ENCODE measurements at places on chromosomes 16 and 17.

- no peak for DNase-seq
Observed at GRCh38 chr17:10135539-10136257, 62.7 kb downstream of the GAS7 start.

GRCh38 chr17:41975099-41976083, 8.8 kb downstream of the CNP start:
- DNase-seq: no peak

GRCh38 chr17:78709751-78710181, 72.3 kb downstream of the CYTH1 start:
- DNase-seq: no peak

- peak; percentile 65 for DNase-seq
Observed at GRCh38 chr16:2838928-2839327, 8.8 kb downstream of the ZG16B start.

GRCh38 chr16:14186007-14186794, 115.1 kb downstream of the MRTFB start:
- DNase-seq: no peak

DNA sequence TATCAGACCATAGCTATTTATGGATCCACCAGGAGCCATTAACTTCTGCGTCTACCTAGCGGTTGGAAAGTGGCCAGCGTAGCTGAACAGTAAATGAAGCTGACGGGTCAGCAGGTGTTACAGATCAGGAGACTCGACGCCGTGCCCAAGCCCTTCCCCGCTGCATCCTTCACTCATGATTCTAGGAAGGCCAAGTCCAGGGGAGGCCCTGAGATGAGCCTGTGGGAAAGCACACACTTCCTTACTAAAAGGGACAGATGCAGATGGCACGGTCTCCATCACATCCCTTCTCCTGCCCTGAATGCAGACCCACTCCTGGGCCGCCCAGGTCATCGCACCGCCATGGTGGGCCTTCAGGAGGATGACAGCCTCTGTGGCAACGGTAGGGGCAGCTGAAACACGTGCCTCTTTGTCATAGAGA, 67.7 kb upstream of the DNAH17 start:
- DNase-seq: no peak

GRCh38 chr16:11593581-11593980, 6.9 kb upstream of the LITAF start:
- no peak for DNase-seq

DNA sequence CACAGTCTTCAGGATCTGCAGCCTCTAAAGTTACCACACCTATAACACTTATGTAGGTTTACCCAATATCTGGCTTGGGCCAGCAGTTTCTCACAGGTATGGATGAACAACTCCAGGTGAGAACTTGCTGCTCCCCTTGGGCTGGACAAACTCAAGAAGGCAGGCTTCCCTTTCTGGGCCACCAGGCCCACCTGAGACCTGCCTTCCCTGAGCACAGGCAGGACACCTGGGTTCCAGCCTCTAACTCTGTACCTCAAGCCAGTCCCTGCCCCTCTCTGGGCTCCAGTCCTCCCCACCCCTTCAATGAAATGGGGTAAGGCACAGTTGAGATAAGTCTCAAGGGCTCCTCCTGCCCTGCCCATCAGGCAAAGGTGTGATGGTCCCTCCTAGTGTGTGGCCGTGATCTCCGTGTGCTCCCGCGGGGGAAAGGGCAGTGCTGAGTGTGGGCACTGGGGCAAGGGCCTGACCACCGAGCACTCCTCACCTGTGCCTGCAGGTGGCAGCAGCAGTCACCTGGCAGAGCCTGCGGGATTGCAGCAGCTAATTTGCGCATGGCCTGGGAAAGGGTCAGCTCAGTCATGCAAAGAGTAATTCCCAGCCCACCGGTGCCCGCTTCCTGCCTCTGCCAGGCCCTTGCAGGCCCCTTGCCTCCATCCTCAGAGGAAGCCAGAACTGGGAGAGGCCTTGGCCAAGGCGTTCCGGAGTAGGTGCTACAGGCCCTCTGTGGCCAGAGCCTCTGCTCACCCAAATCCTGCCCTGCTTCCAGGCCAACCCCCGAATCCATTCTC, 28.2 kb upstream of the ADGRG1 start:
- no peak for DNase-seq

DNA sequence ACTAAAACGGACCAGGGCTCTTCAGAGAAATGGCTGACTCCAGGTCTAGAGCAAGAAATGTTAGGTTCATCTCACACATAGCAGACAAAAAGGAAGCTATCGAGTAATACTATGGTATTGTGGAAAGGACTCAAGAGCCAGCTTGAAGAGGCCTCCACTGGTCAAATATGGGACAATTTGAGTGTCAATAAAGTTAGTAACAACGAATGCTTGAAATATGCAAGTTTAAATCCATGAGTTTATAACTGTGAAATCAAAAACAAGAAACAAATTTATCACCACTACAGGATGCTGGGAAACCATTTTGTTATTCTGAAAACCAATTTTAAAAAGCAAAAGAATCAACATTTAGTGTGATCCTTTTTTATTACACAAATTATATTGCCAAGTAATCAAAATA, 50.4 kb upstream of the ANKFY1 start:
- no peak for DNase-seq

DNA sequence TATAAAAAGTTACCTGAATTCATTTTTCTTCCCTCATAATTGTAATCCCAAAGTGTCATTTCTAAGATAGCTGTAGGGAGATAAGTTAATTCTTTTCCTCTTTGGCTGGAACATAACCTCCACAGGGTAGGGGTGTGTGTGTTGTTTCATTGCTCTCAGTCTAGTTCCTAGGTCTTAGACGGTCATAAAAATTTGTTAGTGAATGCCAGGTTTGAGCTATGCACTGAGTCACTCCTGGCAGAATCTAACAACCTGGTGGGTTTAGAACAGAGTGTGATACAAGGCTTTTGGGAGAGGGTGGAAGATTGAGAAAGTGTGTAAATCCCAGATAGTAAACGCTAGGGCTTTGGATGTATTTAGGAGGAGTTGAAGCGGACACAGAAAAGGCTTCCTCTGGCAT, 894 bp upstream of the PHKG2 start:
- DNase-seq: no peak

DNA sequence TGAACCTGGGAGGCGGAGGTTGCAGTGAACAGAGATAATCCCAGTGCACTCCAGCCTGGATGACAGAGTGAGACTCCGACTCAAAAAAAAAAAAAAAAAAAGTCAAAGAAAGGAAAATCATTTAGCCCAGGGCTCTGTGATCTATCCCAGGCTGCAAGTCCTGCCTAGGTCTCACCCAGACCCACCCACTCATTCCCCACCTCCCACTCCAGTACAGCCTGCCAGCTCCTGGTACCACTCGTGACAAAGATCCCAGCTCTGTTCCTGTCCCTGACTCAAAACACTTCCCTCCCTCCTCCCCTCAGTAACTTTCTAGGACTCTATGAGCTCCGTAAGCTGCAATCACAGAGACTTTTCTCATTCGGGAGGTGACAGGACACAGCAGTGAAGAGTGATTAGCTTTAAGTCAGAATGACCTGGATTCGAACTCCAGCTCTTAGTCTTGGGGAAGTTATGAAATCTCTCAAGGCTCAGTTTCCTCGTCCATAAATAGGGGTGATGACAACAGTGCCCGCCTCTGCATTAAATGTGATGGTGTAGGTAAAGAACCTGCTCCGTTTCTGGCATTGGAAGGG, 28.0 kb upstream of the MRPS23 start:
- DNase-seq: no peak

DNA sequence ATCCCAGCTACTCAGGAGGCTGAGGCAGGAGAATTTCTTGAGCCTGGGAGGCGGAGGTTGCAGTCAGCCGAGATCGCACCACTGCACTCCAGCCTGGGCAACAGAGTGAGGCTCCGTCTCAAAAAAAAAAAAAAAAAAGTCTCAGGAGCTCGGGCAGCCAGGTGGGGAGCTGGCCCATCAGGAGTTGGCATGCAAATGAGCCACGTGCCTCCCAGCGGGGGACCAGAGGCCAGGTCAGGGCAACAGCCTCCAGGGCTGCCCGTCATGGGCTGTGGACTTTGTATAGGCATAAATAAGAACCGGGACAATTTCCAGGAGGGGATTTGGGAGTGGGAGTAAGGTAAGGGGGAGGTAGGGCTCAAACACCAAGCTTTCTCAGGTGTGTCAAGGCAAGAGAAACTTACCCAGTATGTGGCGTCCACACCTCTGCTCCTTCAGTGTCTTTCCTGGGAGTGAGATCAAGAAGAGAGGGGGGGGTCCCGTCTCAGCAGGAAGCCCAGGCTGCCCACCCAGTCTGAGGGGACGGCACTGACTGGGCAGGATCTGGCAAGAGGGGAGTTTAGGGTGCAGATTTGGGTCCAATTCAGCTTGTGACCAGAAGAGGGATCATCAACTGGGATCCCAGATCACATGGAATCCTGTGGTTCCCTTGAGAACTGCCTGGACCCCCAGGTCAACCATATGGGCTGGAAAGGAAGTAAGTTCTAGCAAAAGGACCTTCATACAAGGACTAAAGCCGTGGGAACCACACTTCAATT, 22.3 kb upstream of the G6PC1 start:
- no peak for DNase-seq

DNA sequence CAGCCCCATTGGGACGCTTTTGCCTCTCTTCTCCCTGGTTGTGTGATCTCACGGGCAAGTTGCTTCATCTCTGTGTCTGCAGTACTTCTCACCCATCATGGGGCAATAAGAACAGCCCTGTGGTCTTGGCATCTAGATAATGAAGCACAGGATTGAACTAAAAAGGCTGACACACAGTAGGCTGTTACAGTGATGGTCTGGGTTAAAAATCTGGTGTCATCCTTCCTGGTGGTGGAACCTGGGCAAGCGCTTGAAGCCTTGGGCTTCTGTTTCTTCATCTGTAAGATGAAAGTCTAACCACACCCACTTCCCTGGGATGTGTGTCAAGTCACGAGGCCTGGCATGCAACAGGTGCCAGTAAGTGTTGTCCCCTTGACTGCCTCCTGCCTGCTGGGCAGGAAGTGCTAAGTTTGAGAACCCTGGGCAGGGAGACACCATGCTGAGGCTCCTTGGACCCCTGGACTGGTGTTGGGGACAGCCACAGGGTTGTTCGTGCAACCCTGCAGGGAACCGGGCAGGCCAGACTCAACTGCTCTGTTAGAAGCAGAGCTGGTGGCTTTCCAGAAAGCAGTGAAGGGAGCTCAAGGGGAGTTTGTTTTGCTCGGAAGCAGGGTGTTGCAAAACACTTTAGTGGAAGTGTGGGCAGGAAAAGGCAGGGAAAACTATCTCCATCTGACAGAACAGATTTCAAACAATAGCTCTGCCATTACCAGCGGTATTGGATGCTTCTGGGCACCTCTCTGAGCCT, 5.9 kb upstream of the MAP2K3 start:
- DNase-seq: no peak

DNA sequence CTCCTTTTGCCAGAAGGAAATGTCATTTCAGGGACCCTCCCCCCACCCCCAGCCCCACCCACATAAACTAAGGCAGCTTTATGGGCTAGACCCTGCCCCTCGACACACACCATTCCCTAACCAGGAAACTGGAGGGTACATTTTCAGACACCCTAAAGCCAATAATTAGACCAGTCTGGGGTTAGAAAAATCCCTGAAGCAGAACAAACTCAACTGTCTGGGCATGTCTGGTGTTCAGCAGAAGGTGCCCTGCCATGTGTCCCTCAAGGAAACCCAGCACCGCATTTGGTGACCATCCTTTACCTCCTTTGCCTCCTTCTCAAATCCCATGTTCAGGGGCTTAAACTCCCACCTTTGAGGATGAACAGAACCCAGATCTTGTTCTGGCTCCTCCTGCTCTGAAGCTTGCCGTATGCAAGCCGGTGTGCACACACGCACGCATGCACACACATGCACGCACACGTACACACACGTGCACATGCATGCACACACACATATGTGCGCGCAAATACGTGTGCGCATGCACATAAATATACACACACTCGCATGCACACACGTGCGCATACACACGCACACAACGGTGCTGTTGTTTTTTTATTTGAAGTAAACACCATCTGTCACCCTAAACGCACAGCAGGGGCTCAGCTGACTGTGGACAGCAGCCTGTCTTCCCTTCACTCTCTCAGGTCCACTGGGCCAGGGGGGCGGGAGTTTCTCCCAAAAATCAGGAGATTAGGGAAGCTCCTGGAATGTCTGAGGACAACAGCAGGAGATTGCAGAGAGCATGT, 156.8 kb upstream of the TNRC6C start:
- DNase-seq: no peak

DNA sequence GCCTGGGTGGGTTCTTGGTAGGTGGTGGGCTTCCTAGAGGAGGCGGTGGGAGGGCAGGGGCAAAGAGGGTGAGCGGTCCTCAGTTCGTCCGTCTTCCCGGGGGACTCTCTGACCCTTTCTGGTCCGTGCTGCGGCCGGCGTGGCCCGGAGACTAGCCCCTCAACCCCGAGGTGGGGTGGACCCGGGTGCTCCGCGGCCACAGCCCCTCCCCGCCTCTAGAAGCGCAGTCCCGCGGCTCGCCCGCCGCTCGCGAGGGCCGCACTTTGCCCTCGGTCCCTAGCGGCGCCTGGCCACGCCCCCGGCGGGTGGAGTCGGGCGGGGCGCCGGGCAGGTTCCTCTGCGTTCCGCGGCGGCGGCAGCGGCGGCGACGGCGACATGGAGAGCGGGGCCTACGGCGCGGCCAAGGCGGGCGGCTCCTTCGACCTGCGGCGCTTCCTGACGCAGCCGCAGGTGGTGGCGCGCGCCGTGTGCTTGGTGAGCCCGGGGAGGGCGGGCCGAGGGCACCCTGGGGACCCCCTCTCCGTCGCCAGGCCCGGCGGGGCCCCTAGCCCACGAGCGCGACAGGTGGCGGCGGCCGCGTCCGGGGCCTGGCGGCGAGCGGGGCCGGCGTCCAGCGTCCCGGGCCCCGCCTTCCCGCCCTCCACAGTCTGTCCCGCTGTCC, at the start of gene SYNGR2:
Gene SYNGR2, plus strand, starts transcription at position 340 of the 661 bp plus-strand sequence. Its CDS starts 36 bp downstream, at position 376.
- DNase-seq: peak; percentile 86

DNA sequence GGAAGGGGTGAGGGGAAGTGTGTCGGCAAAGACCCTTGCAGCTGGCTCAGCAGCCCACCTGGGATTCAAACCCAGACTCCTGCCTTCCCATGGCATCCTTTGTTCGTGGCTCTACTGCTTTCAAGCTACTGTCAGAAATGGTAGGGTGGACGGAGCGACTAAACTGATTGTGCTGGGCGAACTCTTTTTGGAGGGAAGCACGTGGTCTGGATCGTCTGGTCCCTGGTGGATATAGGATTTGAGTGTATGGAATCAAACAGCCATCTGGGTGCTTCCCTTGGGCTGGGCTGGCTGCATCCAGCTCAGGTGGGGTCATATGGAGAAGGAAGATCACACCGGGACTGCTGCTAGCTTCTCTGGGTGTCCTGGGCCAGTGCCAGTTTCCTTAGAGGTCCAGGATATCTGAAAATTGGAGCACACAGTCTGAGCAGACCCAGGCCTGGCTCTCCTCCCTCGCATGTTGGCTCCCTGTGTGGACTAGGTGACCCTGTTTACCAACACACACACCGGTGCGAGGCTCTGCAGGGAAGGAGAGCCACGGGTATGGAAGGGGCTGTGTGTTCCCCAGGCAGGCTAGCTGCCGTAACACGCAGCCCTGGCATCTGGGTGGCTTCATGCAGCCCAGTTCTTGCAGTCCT, 8.6 kb downstream of the CMIP start:
- DNase-seq: no peak

All from GM19239 (cell line).